ENCODE measurements at places on chromosomes 1 and 21. TPM values are rescaled to one million over a fixed set of nuclear protein-coding genes. Genes with fewer than 3 reads are reported as not detected.

GRCh38 chr1:6003568-6004411 is 11.6 kb upstream of the NPHP4 start:
- no peak for DNase-seq

Gene OR1C1
- 0.08 TPM for polyA plus RNA-seq

Gene CRP
- polyA plus RNA-seq: not detected

Gene F3
- polyA plus RNA-seq: 51.1 TPM

Gene KCNE1
- 0.18 TPM for polyA plus RNA-seq

Gene CFAP107
- polyA plus RNA-seq: 0.50 TPM

DNA sequence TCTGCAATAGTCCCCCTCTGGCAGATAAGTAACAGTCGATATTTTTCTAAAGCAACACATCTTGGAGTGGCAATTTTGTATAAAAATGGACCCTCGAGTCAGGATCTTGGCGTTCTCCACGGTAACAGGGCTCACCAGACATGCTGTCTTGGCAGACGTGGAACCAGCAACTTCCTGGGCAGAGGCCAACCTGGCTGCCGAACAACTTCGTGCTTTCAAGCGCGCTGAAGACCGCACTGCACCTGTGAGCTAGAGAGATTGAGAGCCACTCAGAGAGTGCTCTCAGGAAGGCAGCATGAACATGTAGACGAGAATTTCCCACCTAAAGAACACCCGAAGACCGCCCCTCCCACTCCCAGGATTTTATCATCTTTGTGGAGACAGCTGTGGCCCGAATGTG is 7.3 kb downstream of the C1orf174 start:
- no peak for DNase-seq

GRCh38 chr1:16109571-16109970 is 36.1 kb upstream of the FAM131C start:
- no peak for DNase-seq

- no peak for DNase-seq
These were observed 5.9 kb downstream of the ZDHHC18 start for GRCh38 chr1:26832249-26832960.

All from left kidney (tissue), 8 donors.